ENCODE measurements at places on chromosomes 2 and 18.
A peak's percentile ranks its signal among the peaks of the same experiment; 100 is the strongest.

DNA sequence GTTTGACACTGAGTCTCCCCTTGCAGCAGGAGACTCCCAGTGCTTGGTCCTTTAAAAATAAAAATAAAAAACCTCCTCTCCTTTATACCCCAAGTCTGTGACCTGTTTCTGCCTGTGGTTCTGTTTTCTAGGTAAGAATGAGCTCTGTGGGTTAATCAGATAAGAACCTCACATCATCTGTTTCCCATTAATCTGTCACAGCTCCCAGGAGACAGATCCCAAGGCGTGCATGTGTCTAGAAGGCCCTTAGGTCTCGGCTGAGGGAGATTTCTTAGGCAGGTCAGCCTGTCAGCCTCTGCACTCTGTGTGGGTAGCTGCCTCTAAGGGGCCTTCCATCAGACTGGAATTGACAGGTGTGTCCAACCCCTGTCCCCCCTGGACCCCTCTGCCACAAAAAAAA is 80.7 kb downstream of the FHOD3 start:
- no peak for DNase-seq

- no peak for DNase-seq
Observed at GRCh38 chr2:8394131-8394530, 287.7 kb upstream of the ID2 start.

DNA sequence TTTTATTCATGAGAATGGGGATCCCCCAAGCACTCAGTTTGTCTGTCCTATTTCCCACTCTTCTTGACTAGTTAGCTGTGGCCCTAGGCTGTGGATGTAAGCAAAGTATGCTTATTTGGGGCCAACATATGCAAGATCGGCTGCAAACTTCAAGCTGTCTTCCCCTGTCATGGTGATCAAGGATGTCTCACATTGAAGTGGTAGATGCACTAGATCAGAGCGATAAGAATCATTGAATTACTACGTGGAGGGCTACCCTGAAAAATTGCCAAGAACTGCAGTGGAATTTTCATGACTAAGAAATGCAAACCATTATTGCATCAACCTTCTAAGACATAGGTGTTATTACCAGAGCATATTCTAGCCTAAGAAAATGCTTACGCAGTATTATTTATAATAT is 527.4 kb downstream of the RNF144A start:
- DNase-seq, result no peak

DNA sequence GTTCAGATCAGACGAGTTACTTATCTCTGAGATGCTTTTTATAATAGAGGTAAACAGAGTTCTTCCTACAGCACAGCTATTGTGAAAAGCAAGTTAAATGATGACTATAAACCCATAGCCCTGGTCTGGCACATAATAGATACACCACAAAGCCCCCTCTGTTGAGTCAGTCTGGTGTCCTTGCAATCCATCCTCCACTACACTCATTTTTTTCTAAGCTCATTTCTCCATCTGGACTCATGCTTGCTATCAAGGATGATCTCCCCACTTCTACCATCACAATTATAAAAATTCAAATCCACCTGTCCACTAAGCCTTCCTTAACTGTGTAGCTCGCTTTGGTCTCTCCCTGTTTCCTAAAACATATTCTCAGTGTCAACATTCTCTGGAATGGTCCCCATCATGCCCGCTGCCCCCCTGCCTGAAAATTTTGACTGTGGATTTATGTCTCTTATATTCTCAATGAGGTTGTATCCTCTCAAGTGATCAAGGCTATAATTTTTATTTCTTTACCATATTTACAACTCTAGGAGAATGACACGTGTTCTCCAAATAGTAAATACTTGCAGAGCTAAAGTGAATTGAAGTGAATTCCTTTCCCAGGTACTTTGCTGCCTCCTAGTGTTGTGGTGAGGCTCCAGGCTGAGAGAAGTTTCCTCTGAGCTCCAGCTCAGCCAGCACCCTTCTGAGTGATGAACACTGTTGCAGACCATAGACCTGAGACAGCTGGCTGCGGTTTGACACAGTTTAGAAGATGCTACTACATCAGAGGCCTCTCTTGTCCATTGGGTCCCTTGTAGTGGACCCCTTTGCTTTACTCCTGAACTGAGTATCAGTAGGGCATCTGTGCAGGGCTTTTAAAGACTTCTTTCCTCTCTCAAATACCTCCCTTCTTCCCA is 108.7 kb downstream of the DPP10 start:
- peak; percentile 4 for DNase-seq

- DNase-seq, result no peak
Observed at GRCh38 chr18:31099450-31100230, 2.6 kb downstream of the DSC2 start.

- no peak for DNase-seq
Observed at GRCh38 chr2:8544786-8545694, 136.8 kb upstream of the ID2 start.

GRCh38 chr18:9910071-9910470 is 3.7 kb upstream of the VAPA start:
- no peak for DNase-seq

GRCh38 chr2:201638326-201638725 is 5.0 kb downstream of the TMEM237 start:
- no peak for DNase-seq

Data from urinary bladder (tissue), 4 donors.